ENCODE measurements at places on chromosomes 2 and 18.
A peak's percentile ranks its signal among the peaks of the same experiment; 100 is the strongest.

GRCh38 chr2:217510771-217511291 is 492.0 kb downstream of the TNS1 start:
- DNase-seq: peak; percentile 73

DNA sequence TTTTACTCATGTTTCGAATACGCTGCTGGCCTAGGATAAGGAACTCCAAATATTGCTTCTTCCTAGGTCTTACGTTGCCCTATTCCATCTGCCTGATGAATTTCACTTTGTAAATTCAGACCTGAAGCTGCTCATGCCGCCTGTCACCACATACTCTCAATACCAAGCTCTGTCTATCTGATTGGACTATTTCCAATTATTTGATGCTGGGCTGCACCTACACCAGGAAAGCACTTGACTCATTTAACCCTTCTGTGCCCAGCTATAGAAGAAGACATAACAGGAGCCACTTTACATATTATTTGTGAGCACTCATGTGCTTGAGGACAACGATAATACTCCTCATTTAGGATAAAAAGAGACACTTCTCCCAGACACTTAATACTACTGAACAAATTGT is 1293.9 kb upstream of the LRRTM1 start:
- no peak for DNase-seq

- no peak for DNase-seq
Observed at GRCh38 chr2:15096873-15097272, 464.3 kb downstream of the NBAS start.

DNA sequence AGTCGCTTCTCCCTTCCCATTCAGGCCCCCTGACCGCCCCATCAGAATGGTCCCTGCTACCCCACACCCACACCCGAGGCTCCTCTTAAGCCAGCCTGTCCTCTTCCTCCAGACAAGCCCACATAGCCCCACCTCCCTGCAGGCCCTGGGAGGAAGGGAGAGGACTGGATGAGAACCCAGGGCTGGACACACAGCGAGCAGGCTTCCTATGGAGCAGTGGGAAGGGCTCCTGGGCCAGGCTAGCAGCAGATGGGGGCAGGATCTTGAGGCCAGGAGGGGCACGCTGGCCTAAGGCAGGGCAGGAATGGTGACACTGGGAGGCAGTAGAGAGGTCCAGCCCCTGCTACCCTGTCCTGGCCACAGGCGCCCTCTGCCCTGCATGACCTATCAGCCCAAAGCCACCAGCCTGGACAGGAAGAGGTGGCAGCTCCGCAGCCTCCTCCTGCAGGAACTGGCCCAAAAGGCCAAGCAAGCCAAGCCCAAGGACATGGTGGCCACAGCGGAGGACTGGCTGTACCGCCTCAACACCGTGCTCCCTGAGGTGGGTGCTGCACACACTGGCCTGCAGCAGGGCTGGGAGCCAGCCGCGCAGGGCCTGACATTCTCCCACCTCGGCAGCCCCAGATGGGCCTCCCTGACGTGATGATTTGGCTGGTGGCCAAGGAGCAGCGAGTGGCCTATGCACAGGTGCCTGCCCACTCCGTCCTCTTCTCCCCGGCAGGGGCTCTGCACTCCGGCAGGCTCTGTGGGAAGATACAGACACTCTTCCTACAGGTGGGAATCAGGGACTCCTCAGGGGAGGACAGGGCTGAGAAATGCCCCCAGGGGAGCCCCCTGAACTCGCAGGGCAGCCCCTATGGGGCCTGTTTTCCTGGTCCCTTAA is 43.3 kb downstream of the FER1L5 start:
- no peak for DNase-seq

- DNase-seq: peak; percentile 13
Observed at GRCh38 chr18:2223849-2224248, 347.5 kb downstream of the METTL4 start.

DNA sequence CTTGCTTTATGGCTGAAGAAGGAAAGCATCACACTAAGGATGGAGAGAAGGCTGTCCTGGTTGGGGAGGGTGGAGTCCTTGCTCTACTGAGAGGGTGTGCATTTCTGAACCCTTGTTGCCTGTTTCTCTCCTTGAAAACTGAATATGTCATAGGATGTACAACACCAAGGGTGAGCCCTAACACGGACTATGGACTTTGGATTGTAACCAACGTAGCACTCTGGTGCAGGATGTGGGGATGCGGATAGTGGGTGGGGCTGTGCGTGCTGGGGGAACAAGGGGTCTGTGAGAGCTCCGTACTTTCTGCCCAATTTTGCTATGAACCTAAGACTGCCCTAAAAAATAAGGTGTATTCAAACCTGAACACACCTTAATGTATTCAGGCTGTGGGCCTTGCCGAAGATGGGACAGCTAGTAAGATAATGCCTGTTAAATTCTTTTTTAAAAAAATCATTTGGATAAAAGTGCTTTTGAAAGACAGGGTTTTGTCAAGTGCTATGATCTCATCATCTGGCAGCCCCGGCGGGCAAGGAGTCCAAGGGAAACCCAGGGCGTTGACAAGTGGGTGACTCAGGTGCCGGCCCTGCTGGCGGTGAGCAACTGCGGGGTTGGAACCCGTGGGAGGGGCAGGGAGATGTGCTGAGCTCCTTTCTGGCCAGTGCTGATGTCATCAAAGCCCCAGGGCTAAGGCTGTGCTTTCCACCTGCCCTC is 54.0 kb downstream of the GATA6 start:
- DNase-seq: peak; percentile 97

DNA sequence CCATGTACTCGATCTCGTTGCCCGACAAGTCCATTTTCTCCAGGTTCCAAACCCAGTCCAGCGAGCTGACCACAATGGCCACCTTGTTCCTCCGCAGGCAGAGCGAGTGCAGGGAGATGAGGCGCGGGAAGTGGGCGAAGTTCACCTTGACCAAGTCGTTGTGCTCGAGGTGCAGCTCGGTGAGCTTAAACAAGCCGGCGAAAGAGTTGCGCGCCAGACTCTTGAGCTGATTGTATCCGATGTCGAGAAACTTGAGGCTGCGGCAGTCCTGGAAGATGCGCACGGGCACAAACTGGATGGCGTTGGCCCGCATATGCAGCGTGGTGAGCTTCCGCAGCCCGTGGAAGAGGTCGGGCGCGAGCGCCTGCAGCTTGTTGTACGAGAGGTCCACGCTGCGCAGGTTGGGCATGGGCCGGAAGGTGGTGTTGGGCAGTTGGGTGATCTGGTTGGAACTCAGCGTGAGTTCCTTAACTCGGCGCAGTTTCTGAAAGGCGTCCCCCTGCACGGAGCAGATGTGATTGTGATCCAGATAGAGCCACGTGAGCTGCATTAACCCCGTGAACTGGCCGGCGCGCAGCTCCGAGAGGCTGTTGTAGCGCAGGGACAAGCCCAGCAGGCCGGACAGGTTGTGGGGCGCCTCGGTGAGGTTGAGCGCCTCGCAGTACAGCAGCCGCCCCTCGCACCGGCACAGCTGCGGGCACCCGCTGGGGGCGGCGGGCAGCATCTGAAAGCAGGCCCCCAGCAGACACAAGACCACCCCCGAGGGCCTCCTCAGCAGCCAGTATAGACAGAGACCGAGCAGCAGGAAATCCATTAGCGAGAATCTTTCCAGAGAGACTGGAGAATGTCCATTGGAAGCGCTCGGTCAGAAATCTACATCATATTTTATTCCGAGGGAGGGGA is 1.3 kb downstream of the LRRTM1 start:
- peak; percentile 1 for DNase-seq

- no peak for DNase-seq
Observed at GRCh38 chr2:1715184-1716013, 28.9 kb downstream of the PXDN start.

DNA sequence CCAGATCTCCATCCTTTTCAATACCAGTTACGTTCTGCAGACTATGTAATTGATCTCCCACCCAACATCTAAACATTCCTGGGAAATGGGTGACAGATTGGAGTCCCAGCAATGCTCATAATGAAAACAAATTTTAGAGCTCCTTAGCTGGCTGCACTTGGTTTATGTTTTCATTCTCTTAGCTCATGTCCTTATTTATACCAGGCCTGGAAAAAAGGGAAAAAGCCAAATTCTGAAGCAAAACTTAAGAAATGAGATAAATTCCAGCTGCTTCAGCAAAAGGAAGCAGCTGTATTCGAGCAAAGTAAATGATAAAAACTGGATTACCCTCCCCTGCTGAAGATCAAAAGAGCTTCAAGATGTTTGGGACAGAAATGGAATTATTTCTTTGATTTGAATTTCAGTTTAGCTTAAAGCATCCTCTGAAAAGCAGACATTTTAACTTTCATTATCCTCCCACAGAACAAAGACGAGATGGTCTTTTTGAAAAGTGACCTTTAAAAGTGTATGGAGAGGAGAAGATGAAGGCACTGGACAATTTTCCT is 196.5 kb upstream of the THUMPD2 start:
- no peak for DNase-seq

- DNase-seq: no peak
Observed at GRCh38 chr2:143564419-143564818, 435.2 kb downstream of the ARHGAP15 start.

- DNase-seq: no peak
Observed at GRCh38 chr2:123688231-123688940, 336.7 kb upstream of the CNTNAP5 start.

DNA sequence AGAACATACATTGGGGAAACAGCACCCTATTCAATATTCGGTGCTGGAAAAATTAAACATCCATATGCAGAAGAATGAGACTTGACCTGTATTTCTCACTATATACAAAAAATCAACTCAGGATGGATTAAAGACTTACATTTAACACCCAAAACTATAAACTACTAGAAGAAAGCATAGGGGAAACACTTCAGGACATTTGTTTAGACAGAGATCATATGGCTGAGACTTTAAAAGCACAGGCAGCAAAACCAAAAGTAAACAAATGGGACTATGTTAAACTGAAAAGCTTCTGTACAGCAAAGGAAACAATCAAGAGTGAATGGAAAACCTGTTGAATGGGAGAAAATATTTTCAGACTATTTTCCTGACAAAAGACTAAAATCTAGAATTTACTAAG is 1694.1 kb upstream of the CELF4 start:
- DNase-seq: no peak

DNA sequence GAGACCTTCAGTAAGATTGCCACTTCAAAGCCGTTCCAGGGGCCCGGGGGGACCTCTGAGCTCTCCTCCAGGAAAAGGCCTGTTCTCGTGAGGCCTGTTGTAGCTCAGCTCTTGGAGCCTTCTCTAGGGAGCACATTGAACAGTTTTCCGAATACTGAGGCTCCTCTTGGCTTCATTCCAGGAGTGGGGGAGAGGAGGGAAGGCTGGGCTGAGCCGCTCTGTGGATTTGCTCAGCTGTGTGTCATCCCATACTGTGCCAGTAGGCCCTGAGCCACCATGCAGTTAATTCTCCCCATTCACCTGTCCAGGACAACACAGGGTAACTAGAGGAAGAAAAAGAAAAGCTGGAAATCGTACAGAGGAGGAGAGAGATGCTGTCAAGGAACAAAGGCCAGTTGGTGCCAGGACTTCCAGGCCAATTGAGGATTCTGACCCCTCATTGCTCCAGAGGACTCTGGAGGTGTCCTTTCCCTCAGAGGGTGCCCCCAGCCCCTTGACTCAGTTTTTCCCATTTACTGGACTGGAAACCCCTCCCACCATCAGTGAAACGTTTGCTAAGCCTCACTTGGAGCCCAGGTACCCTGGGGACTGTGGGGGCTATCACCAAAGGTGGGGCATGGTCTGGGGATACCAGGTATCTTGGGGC is 41.4 kb downstream of the HS1BP3 start:
- no peak for DNase-seq

GRCh38 chr2:1789610-1790009 is 45.3 kb upstream of the PXDN start:
- DNase-seq: no peak

GRCh38 chr18:35971661-35972196 is 750 bp upstream of the RMP24 start:
- no peak for DNase-seq

GRCh38 chr2:212911011-212911410 is 240.4 kb downstream of the IKZF2 start:
- no peak for DNase-seq

DNA sequence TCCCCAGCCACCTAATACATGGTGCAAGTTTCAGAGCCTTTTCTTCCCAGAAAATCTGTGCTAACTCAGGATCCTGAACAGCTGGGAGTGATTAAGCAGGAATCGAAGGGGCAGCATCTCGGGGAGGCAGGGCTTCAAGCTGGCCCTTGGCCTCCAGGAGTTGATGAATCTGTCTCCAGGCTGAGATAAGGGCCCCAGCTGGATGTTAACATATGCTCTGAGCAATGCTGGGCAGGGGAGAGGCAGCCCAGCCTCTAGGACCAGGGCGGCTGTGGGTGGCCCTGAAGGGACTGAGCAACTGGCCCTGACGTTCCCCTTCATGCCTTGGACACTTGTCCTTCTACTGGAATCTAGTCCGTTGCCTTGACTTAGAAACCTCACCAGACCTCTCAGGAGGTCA is 84.1 kb upstream of the EPC2 start:
- no peak for DNase-seq

DNA sequence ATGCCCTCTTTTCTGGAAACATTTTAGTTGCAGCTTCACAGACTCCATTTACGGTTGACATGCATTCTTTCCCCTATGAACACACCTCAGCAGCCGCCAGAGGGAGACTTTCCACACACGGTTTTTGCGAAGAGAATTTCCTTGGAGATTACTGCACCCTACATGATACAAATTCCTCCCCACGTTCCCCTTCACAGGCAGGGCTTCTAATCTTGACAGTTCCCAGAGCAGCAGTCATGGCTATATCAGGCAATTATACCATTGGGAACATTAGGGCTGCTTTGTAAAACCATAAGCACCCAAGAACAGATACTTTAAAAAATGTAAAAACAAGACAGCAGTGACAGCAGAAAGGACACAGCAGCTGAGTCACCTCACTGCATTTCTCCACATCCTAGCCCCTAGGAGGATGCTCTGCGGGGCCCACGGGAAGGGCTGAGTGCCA is 253.8 kb downstream of the TGIF1 start:
- DNase-seq: peak; percentile 64

DNA sequence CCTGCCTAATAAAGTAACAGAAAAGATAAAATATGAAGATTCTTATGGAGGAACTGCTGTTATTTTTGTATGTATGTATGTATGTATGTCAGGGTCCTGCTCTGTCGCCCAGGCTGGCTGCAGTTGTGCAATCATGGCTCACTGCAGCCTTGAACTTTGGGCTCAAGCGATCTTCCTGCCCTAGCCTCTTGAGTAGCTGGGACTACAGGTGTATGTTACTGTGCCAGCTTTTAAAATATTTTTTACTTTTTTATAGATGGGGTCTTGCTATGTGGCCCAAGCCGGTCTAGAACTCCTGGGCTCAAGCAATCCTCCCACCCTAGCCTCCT is 26.7 kb downstream of the ANKRD29 start:
- no peak for DNase-seq

- no peak for DNase-seq
Observed at GRCh38 chr2:217064234-217065011, 204.6 kb upstream of the TNP1 start.

DNA sequence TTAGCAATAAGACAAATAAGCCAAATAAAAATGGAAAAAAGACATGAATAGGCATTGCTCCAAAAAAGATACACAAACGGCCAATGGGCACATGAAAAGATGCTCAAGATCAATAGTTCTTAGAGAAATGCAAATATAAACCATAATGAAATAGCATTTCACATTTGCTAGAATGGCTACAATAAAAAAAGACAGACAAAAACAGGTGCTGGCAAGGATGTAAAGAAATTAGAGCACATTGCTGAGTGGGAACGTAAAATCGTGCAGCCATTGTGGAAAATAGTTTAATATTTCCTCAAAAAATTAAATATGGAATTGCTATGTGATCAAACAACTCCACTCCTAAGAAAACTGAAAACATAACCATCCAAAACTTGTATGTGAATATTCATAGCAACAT is 160.0 kb upstream of the SPATS2L start:
- no peak for DNase-seq

All from RWPE1 (cell line).